Hepatocyte (in vitro differentiated cells): ENCODE measurements at places on chromosomes 4 and X. TPM values are rescaled to one million over a fixed set of nuclear protein-coding genes. Genes with fewer than 3 reads are reported as not detected.
A peak's percentile ranks its signal among the peaks of the same experiment; 100 is the strongest.

The EREG gene
- 18.9 and 28.3 TPM in 2 replicates for total RNA-seq

The MAGEC3 gene
- not detected in 2 replicates for total RNA-seq

- DNase-seq, result no peak
Observed at GRCh38 chrX:115017455-115017854, at the start of gene IL13RA2. TSS of gene IL13RA2 (minus strand) at chrX:115017616. CDS start at chrX:115017269, 347 bp downstream.

DNA sequence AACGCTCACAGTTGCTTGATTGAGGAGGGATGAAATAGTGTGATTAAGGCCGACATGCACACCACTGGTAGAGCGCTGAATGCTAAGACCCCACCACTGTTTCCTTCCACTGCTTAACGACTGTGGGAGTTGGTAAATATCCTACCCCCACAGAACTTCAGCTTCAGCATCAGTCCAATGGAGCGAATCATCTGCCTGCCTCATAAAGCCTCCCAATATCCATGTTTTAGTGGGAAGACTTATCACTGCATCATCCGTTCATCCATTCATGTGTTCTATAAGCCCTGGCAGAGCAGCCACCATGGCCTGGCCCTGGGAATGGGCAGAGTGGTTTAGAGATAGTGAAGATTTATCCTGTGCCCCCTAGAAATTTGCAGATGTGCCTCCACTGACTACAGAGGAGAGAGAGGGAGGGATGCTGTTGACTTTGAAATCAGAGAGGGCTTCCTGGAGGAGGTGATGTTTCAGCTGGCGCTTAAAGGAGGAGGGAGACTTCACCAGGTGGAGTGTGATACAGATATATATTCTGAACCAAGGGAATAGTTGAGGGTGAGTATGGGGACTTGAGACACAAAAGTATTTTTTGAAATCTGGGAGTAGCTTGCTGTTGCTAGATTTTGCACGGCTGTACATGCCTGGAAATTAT, 71.9 kb upstream of the STX18 start:
- DNase-seq, result no peak

GRCh38 chr4:22962295-22962694, 269.6 kb downstream of the GBA3 start:
- peak; percentile 54 for DNase-seq
